ENCODE measurements at places on chromosomes 13 and 19. TPM values are rescaled to one million over a fixed set of nuclear protein-coding genes. Genes with fewer than 3 reads are reported as not detected.

Gene LIM2
- not detected for total RNA-seq

Gene C19orf81
- not detected for total RNA-seq

Gene ZNF571
- total RNA-seq = 1.5 TPM

Gene ZNF284
- total RNA-seq = 0.38 TPM

Gene SUGP1
- 39.0 TPM for total RNA-seq

Gene CCNA1
- 0.58 TPM for total RNA-seq

Gene ZNF480
- 5.5 TPM for total RNA-seq

Gene TGFBR3L
- total RNA-seq = 1.5 TPM

Gene RPL13A
- total RNA-seq = 2,260 TPM

Gene CCDC8
- total RNA-seq = 0.46 TPM

Gene ZNF700
- 3.5 TPM for total RNA-seq

Gene CERS1
- 6.9 TPM for total RNA-seq

Gene CIC
- 15.2 TPM for total RNA-seq

Gene FAM216B
- not detected for total RNA-seq

Gene KLK10
- not detected for total RNA-seq

Gene CPB2
- 0.42 TPM for total RNA-seq

Gene GIPR
- not detected for total RNA-seq

Gene ANGPTL8
- total RNA-seq = 0.47 TPM

Gene NANOS3
- not detected for total RNA-seq

Gene KIR3DL1
- not detected for total RNA-seq

Gene PEG3
- 0.71 TPM for total RNA-seq

Gene LRRC25
- total RNA-seq = 3.0 TPM

Gene PSG7
- not detected for total RNA-seq

Gene REX1BD
- 337 TPM for total RNA-seq

Gene KIR2DL3
- not detected for total RNA-seq

Gene ZNF557
- total RNA-seq = 4.1 TPM
